Activated naive CD8-positive, alpha-beta T cell treated with anti-CD3 and anti-CD28 coated beads for 36 hours (primary cell): ENCODE measurements at places on chromosomes 2 and 18. TPM values are rescaled to one million over a fixed set of nuclear protein-coding genes. Genes with fewer than 3 reads are reported as not detected.
A peak's percentile ranks its signal among the peaks of the same experiment; 100 is the strongest.

GRCh38 chr2:7835151-7835550, 846.7 kb upstream of the ID2 start:
- H3K36me3 ChIP-seq, result peaks cover 5% of the 10 kb centered on the region
- H3K27me3 ChIP-seq, result no peaks in the 10 kb centered on the region
- H3K27ac ChIP-seq, result no peak overlapping the region
- H3K4me3 ChIP-seq, result no peak overlapping the region
- DNase-seq, result no peak
- peaks cover 8% of the 10 kb centered on the region for H3K4me1 ChIP-seq

DNA sequence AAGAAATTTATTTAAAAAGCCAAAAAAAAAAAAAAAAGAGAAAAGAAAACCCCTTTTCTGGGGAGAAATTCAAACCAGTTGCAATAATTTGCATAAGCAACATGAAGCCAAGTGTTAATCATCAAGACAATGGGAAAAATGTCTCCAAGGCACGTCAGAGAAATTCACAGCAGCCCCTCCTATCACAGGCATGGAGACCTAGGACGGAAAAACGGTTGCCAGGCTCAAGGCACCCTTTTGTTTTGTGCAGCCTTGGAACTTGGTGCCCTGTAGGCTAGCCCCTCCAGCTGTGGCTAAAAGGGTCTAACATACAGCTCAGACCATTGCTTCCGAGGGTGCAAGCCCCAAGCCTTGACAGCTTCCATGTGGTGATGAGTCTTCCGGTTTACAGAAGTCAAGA, 509.2 kb upstream of the SOX11 start:
- no peak overlapping the region for H3K4me3 ChIP-seq
- H3K36me3 ChIP-seq, result peaks cover 1% of the 10 kb centered on the region
- no peak for DNase-seq
- no peaks in the 10 kb centered on the region for H3K4me1 ChIP-seq
- no peak overlapping the region for H3K27ac ChIP-seq

GRCh38 chr2:173652767-173653431, 298.2 kb downstream of the CDCA7 start:
- no peak for DNase-seq
- H3K4me3 ChIP-seq, result no peak overlapping the region
- H3K36me3 ChIP-seq, result no peaks in the 10 kb centered on the region
- H3K4me1 ChIP-seq, result no peaks in the 10 kb centered on the region
- peaks cover 13% of the 10 kb centered on the region for H3K27me3 ChIP-seq

GRCh38 chr2:202679980-202680379, 45.2 kb downstream of the FAM117B start:
- DNase-seq, result no peak
- H3K4me1 ChIP-seq, result peaks cover 43% of the 10 kb centered on the region
- H3K4me3 ChIP-seq, result no peak overlapping the region

- no peaks in the 10 kb centered on the region for H3K4me1 ChIP-seq
- no peak overlapping the region for H3K27ac ChIP-seq
- H3K36me3 ChIP-seq, result no peaks in the 10 kb centered on the region
- H3K4me3 ChIP-seq, result no peak overlapping the region
- DNase-seq, result no peak
Measured at GRCh38 chr18:34707670-34708069, 2.4 kb upstream of the DTNA start.

DNA sequence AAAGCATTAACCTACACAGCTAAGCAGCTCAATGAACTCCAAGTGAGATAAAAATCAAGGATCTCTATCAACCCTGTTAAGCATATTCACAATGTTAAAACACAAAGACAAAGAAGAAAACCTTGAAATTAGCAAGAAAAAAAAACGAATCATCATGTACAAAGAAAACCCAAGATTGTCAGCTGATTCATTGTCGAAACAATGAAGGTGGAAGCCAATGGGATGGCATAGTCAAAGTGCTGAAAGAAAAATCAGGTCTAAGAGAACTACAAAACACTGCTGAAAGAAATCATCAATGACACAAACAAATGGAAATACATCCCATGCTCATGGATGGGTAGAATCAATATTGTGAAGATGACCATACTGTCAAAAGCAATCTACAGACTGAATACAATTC, 32.5 kb downstream of the NMS start:
- H3K36me3 ChIP-seq, result peaks cover 10% of the 10 kb centered on the region
- H3K27ac ChIP-seq, result no peak overlapping the region
- H3K27me3 ChIP-seq, result peaks cover 16% of the 10 kb centered on the region
- no peak overlapping the region for H3K4me3 ChIP-seq
- DNase-seq, result no peak
- H3K4me1 ChIP-seq, result no peaks in the 10 kb centered on the region

DNA sequence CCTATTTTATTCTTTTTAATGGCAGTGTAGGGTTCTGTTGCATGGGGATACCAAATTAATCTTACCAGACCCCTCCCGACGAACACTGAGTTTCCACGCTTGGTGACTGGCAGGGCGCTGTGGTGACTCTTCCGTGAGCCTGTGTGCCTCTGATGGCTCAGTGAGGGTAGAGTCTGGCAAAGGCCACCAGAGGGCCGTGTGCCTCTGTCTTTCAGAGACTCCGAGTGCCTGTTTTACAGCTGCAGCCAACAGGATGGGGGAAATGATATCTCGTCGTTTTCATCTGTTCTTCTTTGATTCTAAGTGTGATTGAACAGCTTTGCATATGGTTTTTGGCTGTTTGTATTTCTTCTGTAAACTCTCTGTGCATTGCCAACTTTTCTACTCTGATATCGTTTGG, 99.8 kb downstream of the ZNF236 start:
- peaks cover 36% of the 10 kb centered on the region for H3K36me3 ChIP-seq
- peaks cover 11% of the 10 kb centered on the region for H3K4me1 ChIP-seq
- peak; percentile 35 for DNase-seq
- no peak overlapping the region for H3K4me3 ChIP-seq
- no peaks in the 10 kb centered on the region for H3K27me3 ChIP-seq

DNA sequence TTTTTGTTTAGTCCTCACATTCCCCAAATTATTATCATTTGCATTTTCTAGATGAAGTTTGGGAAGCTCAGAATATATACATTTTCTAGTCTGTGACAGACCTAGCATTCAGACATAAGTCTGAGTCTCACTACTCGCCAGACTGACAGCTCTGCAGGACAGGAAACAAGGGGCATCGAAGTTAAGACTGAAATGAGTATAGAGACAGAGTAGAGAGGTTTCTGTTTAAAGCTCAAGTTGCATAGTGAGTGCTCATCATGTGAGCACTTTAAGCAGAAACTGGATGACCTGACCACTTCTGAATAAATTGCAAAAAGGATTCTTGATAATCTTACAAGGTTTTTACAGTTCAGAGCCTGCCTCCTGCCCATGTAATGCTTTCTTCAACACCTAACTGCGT, 1.1 kb downstream of the HADHB start:
- H3K4me3 ChIP-seq, result peak overlapping the region; percentile 96
- peak overlapping the region; percentile 99 for H3K27ac ChIP-seq
- peaks cover 5% of the 10 kb centered on the region for H3K36me3 ChIP-seq
- no peaks in the 10 kb centered on the region for H3K27me3 ChIP-seq

DNA sequence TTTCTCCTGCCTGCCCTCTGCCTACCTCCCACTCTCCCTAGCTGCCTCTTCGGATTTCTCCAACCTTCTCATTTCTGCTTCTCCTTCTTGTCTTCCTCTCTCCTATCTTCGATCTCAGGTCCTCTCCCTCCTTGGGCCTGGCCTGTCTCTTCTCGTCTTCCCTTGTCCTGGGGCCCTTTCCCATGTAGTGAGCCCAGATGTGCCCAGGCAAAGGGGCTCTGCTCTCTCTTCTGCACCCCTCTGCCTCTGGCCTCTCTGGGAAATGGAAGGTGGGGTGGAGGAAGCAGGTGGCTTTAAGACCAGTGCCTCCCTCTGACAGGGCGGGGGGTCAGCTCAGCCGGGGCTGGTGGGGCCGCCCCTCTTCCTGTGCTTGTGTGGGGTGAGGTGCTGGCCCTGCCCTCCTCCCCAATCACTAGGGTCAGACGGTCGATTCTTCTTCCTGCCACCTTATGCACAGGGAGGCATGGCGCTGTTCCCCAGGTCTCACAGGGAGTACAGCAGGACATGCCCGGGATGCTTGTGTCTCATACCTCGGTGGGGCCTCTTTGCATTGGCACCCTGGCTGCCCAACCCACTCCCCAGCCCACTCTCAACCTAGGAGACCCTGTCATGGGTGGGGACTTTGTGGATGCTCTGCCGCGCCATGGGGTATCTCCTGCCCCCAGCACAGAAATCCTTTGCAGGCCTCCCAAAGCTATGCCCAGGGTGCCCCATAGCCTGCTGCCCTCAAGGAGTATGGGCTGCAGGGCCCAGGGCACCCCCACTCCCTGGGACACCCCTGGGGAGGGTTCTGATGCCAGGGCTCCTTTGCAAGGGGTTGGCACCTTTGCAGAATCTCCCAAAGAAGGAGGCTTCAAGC, 213.8 kb upstream of the HAAO start:
- DNase-seq, result no peak
- no peak overlapping the region for H3K27ac ChIP-seq
- no peak overlapping the region for H3K4me3 ChIP-seq
- H3K4me1 ChIP-seq, result peaks cover 11% of the 10 kb centered on the region
- H3K36me3 ChIP-seq, result no peaks in the 10 kb centered on the region

DNA sequence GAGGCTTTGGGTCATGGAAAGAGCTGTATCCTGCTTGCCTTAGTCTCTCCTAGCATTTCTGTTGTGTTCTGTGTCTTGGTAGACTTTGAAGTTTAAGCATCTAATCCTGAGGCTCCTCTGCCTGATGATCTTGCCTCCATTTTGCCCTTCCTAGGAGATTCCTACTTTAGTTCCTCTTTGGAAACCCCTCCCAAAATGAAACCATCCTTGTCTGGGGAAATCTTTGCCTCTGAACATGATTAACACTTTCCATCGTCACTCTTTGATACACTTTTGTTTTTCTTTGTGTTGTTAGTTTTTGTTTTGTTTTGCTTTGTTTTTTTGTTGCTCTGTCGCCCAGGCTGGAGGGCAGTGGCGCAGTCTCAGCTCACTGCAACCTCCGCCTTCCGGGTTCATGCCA, 9.2 kb downstream of the ATG16L1 start:
- peaks cover 55% of the 10 kb centered on the region for H3K4me1 ChIP-seq
- DNase-seq, result no peak
- H3K36me3 ChIP-seq, result peaks cover 51% of the 10 kb centered on the region
- H3K27ac ChIP-seq, result peak overlapping the region; percentile 57
- H3K4me3 ChIP-seq, result no peak overlapping the region

DNA sequence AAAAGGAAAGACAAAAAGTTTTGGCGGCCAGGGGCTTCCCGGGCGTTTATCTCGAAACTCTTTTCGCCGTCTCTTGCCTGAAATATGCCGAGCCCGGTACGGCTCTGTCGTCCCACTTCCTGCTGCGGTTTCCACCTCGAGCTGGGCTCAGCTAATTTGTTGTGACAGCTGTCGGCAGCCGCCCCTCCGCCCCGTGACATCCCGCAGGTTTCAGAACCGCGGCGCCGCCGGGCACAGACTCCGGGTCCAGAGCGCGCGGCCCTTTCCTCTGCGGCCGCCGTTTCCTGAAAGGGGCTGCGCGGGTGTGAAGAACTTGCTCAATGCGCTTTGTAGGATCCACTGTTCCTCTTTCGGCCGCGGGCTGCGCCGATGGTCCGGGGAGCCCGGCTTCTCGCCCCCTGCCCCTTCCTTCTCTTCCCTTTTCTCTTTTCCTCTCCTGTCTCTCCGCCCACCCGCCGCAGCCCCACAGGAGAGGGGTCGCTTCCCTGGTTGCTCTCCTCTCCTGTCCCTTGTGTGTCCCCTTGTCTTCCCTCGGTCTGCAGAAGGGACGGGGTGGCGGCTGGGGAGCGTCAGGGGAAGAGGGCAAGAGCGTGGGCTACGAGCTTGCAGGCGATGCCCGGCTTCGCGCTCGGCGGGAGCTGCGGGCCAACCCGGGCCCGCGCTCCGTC, 648 bp downstream of the ARID5A start:
- no peaks in the 10 kb centered on the region for H3K27me3 ChIP-seq
- peak overlapping the region; percentile 96 for H3K4me3 ChIP-seq
- peaks cover 39% of the 10 kb centered on the region for H3K4me1 ChIP-seq

DNA sequence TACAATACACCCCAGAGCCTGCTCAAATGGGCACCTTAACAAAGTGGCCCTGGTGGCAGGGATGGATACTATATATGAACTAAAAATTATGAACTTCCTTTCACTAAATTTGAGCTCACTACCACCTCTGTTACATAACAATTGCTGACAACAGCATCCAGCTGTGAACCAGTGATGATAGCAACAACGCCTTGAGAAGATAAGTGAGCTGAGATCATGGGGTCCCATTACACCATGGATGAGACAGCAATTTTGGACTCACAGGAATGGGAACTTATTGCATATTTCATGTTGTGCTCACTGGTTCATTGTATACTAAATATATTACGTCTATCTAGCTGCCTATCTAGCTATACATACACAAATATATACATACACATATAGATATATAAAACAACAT, 16.9 kb upstream of the ALMS1 start:
- no peak overlapping the region for H3K27ac ChIP-seq
- no peaks in the 10 kb centered on the region for H3K36me3 ChIP-seq
- DNase-seq, result no peak

DNA sequence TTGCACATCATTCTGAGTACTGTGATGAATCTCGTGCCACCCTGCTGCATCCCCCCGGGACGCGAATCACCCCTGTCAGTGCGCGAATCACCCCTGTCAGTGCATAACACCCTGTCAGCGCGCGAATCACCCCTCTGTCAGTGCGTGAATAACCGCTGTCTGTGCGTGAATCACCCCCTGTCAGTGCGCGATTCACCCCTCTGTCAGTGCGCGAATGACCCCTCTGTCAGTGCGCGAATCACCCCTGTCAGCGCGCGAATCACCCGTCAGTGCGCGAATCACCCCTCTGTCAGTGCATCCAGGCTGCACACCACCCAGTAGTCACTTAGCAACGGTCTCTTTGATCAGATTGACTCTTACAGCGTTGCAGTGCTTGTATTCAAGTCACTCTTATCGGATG, 134.4 kb upstream of the TPO start:
- H3K4me1 ChIP-seq, result no peaks in the 10 kb centered on the region
- peaks cover 3% of the 10 kb centered on the region for H3K27me3 ChIP-seq
- DNase-seq, result no peak
- no peak overlapping the region for H3K4me3 ChIP-seq
- H3K36me3 ChIP-seq, result peaks cover 8% of the 10 kb centered on the region
- H3K27ac ChIP-seq, result no peak overlapping the region

GRCh38 chr18:28523758-28524475, 347.0 kb upstream of the CDH2 start:
- DNase-seq, result no peak
- H3K27ac ChIP-seq, result no peak overlapping the region
- H3K27me3 ChIP-seq, result no peaks in the 10 kb centered on the region
- H3K36me3 ChIP-seq, result no peaks in the 10 kb centered on the region
- H3K4me3 ChIP-seq, result no peak overlapping the region

Gene SERPINB4
- total RNA-seq, result not detected

Gene PDE6D
- 23.6 TPM for total RNA-seq

Gene RGPD5
- 27.9 TPM for total RNA-seq

Gene VRK2
- total RNA-seq, result 24.0 TPM

Gene KATNAL2
- total RNA-seq, result 1.6 TPM

Gene CLEC4F
- total RNA-seq, result not detected
